GM12864 (cell line): ENCODE measurements at places on chromosomes 4 and X.

DNA sequence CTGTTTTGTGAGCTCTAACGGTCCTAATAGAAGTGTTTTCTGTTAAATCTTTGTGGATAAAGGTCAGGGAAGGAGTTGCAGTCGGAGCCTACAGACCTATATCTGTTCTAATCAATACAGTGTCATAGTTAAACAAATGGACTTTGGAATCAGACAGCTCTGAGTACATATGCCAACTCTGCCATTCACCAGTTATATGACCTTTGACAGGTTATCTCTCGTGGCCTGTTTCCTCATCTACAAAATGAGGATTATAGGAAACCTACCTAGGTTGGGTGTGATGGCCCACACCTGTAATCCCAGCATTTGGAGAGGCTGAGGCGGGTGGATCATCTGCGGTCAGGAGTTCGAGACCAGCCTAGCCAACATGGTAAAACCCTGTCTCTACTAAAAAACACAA is 89.7 kb downstream of the MID1IP1 start:
- DNase-seq: no peak

- DNase-seq: no peak
Measured at GRCh38 chr4:133856731-133857355, 344.7 kb downstream of the PABPC4L start.

DNA sequence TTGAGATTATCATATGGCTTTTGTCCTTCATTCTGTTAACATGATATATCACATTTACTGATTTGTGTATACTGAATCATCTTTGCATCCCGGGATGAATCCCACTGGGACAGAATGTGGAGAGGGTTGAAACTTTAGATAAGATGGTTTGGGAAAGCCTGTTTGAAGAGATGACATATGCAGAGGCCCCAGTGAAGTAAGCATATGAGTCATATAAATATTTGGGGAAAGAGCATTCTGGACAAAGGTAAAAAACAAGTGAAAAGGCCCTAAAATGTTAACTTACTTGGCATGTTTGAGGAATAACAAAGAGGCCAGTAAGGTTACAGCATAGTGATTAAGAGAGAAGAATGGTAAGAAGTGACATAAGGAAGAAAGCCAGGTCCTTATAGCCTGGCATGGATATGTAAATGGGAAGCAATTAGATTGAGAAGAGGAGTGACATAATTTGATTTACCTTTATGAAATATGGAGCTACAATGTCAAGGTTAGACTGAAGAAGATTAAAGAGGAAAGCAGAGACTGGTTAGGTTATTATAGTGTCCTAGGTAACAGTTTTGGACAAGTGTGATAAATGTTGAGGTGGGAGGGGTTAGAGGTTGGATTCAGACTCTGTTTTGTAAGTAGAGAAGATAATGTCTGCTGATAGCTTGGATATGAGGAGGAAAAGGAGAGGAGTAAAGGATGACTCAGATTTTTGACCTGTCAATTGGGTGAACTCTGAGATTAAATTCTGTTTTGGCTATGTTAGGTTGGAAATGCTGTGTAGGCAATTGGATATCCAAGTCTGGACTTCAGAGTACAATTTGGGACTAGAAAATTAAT is 54.6 kb upstream of the DRP2 start:
- DNase-seq: no peak

DNA sequence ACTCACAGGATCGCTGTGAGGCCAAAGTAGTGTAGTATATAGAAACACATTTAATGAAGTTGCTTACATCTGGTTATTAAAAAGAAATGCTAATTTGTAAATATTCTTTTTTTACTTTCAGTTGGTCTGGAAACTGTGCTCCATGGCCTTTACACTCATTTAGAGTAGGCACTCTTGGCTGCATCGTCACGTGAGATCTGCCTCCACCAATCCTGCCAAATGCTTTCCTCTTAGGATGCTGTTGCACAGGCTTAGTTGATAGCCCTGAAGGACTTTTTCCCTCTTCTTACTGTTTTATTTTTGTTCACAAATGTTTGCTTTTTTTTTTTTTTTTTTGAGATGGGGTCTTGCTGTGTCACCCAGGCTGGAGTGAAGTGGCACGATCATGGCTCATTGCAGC is 6.3 kb downstream of the CPE start:
- no peak for DNase-seq

DNA sequence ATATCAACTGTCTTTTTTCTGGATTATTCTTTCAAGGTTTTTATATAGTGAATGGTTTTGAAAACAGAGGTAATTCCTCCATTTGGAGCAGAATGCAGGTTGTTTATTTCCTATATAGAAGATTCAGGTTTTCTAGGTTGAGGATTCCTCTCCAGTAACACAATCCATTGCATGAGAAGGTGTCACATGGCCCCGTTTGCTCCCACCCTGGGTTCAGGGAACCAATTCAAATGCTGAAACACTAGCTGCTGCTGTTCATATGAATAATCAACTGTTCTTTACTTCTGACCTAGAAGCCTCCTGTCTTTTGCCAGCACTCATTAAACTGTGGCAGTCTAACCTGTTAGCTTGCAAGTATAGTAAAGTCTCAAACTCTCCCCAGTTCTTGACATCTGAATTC is 1316.9 kb upstream of the TENM3 start:
- DNase-seq: no peak

DNA sequence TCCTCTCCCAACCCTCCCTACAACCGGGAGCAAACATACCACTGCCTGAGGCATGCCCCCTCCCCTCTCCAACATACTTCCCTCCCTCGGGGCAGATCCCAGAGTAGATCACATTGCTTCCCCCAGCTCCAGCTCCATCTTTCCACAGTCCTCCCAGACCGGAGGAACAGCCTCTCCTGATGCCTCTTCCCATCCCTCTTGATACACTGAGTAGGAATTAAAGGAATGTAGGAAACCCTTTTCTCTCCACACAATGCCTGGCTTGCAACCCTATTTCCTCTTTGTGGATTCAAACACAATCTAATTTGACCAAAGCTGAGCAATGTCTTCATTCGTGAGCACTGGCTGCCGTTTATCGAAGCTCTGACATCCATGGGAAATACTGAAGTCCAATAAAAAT is 339.8 kb downstream of the BCOR start:
- no peak for DNase-seq

- peak; percentile 72 for DNase-seq
Measured at GRCh38 chrX:111680988-111681779, at the start of gene ALG13. TSS of gene ALG13 (plus strand) at chrX:111681170. CDS start at chrX:111681219, 49 bp downstream.

- DNase-seq: no peak
Measured at GRCh38 chrX:11585174-11585573, 80.5 kb downstream of the ARHGAP6 start.

DNA sequence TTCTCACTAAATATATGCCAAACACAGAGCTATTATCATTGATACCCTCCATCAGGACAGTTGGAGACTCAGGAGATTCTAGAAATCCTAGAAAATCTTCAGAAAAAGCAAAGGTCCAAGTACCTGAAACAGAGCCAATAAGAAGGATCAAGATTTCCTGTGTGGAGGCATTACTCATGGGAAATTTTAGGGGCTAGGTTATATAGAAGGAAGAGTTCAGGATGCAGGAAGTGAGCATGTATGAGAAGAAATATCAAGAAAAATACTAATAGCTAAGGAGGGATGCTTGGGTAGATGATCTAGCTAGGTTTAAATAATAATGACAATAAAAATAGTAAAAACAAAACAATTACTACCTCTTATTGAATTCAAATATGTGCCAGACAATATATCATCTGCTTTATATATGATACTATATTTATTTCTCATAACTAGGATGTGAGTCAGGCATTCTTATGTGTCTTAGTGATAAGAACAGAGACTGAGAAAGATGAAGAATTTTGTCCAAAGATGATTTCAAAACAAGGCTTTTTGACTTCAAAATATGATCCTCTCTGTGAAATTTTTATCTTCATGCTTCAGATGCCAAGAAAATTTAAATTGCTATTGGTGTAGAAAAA is 66.4 kb upstream of the HHIP start:
- no peak for DNase-seq

DNA sequence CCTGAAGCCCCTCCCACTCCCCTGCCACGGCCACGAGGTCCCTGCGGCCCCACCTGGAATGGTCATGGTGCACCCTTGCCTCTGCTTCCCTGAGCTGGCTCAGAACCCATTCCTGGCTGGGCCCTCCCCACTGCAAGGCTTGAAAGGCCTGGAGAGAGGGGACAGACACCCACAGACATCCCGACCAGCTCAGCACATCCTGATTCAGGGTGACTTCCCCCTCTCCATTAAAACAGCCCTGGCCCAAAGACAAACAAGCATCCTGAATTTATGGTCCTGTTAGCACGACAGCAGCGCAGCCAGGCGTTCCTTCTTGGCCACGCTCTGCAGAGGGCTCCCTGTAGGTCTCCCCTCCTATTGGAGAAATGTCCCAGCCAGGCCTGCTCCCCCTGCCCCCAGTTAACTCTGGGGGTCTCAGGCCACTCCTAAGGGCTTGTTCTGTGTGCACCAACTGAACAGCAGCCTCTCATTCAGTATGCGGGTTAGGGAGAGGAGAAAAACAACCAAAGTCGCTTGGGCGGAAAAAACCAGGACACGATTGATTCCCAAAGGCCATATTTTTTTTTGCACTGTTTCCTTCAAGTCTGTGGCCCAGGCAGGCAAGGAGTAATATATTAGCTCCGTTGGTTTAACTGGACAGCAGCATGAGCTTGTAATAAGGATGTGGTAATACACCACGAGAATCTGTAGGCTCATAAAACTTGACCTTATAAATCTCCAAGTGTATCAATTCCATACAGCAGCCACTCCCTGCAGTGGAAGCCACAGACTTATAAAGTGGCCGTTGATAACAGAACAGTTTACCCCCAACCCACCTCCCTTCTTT is 106.7 kb upstream of the MSX1 start:
- no peak for DNase-seq

DNA sequence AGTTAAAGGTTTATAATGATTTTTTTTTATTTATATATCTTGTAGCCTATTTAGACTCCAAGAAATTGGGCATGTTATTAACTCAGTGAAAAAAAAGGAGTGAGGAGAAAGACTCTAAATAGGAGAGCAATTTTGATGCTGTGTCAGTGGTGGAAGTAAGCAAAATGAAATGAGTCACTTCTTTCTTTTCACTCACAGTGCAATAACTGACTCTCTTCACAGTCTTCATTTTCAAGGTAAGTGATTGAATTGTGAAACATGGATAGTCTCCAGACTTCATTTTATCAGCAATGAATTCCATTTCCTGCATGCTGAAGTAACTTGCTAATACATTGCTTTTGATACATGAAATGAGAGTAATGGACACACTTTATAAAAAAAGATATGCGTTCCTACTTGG is 2271.5 kb downstream of the PCDH7 start:
- no peak for DNase-seq

DNA sequence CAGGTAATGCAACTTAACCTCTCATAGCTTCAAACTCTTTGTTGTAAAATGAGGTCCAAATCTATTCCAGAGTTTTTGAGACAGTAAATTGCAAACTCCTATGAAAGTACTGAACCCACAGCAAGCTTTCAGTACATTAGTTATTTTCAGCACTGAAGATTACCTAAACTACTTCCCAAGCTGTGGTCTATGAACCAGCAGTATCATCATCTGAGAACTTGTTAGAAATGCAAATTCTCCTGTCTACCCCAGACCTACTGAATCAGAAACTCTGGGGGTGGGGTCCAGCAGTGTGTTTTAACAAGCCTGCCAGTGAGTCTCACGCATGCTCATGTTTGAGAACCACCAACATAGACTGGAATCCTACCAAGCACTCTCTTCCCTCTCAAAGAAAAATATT is 5.7 kb upstream of the CASP6 start:
- DNase-seq: no peak

DNA sequence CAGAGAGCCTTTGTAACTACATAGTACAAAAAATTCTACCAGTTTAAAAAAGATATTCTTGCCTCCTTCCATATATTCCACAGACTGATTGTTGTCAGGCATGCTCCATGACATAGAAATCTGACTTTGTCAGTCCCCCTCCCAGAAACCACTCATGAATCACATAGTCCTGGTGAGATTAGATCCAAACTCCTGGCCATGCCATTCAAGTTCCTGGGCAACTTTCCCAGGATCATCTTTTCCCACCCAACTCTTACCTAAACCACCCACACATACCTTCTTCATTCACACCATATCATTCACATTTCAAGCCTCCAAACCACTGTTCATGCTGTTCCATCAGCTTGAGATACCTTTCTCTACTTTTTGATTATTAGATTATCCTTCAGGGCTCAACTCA is 46.4 kb downstream of the SLC16A2 start:
- no peak for DNase-seq

- no peak for DNase-seq
Measured at GRCh38 chr4:14816623-14817261, 185.5 kb upstream of the CPEB2 start.

- DNase-seq: no peak
Measured at GRCh38 chr4:184668511-184669114, 19.1 kb downstream of the PRIMPOL start.

DNA sequence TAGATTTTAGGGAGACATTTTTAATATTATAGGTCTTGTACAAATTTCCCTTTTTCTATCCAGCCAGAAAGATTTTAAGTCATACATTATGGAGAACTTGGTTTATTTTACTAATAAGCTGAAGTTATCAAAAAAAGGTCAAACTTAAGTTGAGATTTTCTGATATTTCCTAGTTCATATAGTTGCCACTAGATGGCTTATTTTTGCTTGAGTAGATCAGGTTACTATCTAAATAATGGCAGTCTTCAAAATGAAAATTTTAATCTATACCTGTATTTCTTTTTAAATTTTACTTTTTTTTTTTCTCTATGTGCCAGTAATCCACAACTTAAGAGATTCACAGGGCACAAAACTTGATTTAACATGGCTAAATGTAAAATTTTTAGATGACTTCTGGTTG is 52.3 kb downstream of the USP9X start:
- DNase-seq: no peak

- DNase-seq: no peak
Measured at GRCh38 chr4:26842911-26843310, 17.7 kb upstream of the STIM2 start.

- no peak for DNase-seq
Measured at GRCh38 chr4:6692806-6693205, 872 bp upstream of the S100P start.

DNA sequence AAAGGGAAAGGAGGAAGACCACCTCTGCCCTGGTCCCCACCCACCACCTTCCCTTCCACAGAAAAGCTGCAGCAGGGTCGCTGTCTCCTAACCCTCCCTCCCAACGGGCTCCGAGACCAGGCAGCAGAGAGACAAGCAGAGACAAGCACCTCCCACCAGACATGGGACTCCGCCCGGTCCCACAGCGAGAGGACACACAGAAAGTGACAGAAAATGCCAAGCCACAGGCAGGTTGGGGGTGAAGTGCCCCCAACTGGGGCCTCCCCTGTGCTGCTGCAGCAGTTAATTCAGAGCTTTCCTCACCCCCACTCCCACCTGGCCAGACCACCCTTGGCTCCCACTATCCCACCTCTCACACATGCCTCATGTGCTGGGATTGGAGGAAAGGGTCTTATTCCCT is 64.4 kb upstream of the AFAP1 start:
- no peak for DNase-seq
